Stimulated activated CD8-positive, alpha-beta memory T cell treated with anti-CD3 and anti-CD28 coated beads, Interleukin-4, amount 100 ng/mL, for 1 hour (primary cell): ENCODE measurements at places on chromosomes 7 and 10.

DNA sequence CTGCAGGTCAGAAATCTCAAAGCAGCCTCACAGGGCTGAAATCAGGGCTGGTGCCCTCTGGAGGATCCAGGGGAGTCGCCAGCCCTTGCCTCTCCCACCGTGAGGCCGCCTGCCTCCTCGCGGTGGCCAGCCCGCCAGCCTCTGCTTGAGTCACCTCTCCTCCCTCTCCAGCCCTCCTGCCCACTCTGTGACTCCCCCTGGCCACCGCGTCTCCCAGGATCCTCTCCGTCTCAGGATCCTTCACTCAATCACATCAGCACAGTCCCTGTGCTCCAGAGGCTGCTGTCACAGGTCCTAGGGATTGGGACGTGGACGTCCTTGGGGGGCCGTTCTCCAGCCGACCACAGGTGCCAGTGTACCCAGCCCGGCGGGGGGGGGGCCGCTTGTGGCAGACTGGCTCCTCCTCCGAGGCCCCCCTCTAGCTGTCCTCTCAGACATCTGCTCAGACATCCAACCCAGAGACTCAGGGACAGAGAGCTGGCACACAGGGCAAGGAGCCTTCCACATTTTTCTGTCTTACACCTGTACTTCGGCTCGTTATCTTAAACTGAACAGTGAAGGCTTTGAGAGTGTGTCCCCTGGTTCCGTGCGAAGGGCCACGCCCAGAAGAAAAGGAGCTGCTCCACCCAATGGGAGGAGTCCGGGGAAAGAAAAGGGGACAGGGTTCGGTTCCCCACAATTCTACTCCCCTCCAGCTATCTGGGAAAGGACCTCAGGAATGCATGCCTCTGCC lies 9.4 kb upstream of the PPP2R2D start:
- no peak for DNase-seq

DNA sequence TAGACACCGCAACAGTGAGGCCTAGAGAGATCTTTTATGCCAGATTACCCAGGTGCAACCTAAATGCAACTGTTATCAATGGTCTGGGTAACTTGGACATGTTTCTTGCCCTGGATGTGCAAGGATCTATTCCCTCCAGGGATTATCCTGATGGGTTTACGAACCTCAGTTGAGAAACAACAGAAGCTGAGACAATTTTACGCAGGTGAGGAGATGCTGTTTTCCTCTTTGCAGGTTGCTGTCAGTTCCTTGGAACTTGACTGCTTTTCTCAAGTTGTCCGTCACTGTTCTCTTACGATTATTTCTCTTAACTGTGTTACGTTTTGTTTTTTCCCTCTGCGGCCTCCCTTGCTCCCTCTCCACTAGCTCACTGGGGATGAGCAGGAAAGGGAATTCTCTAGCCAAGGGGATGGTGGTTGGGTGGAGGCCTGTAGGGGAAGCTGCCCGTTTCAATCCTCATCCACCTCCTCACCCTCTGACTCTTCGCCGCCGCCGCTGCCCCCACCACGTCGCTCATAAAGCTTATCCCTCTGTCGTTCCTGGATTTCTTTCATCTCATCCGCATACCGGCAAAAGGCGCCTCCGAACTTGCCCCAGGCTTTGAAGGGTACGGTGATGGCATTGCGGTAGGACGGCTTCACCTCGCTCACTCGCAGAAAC lies 1.2 kb downstream of the PURB start:
- no peak for DNase-seq

GRCh38 chr10:767211-767610 lies 77.7 kb upstream of the DIP2C start:
- no peak for DNase-seq

DNA sequence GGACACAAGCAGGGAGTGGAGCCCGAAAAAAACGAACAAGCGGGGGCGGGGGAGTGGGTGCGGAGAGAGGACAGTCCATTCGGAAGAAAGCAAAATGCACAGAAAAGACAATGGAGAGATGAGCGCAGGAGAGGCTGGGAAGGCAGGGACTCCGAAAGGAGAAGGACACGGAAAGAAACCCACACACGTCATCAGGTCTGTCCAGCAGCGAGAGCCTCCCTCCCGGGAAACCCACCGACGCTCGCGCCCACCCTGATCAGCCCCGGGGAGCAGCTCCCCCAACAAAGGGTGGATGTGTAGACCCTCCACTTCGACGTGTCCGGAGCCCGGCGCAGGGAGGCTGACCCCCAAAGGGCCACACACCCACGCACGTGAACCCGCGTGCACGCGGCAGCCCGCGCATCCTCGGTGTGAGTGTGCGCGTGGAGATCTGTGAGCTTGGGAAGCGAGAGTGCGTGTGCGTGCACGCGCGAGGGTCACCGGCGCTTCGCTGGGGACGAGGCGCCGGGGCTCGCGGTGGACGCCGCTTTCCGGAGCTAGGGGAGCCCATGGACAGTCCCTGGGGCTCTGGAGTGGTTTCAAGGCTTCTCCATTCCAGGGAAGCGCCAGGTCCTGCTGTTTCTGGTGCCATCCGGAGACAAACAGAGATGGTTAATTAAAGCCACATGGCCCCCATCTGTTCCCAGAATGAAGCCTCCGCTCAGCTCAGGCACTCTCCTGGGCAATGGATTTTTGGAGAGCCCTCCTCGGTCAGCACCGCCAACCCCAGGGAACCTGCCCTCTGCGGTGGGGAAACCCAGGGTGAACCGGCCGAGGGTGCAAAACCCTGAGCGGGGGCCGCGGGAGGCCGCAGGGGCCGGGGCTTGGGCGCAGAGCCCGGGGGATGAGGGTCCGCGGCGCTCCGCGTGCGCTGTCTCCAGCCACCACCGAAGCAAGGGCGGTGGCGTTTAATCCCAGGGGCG lies 916 bp downstream of the LAMB1 start:
- no peak for DNase-seq

DNA sequence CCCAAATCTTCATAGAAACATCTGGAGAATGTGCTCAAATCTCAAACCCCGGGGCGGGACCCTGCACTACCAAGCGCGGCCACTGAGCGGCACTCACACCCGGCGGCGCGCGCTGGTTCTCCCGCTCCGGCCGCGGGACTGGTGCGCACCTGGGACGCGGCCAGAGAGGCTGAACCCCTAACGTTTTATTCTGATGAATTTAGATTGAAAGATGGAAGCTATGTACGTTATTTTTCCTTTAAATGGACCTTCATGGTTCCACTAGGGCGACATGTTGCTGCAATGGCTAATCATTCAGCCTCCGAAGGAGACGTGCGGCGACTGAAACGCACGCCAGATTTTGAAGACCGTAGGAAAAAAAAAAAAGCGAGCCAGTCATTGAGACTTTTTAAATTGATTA lies 107.0 kb upstream of the INSIG1 start:
- DNase-seq = peak; percentile 23

DNA sequence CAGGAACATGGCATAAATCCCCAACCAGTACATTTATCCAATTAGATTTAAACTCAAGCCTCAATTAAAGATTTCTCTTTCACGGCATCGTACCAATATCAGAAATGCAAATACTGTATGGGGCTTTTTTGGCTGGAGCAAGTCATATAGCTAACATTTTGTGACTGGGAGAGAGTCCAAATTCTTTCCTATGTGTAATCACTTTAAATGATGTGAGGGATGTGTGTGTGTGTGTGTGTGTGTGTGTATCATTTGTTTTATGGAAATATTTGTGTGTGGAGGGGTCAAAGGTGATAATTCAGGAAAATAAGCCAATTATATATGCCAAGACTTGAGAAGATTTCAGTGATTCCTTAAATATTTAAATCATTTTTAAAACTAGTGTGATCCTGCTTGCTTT lies 196.6 kb downstream of the TRIL start:
- DNase-seq = no peak
